Chondrocyte (in vitro differentiated cells): ENCODE measurements at places on chromosomes 6 and 20. TPM values are rescaled to one million over a fixed set of nuclear protein-coding genes. Genes with fewer than 3 reads are reported as not detected.

RAET1G gene
- 0.51 to 0.60 TPM (median 0.54 TPM) in 3 replicates for total RNA-seq

GRCh38 chr6:119129148-119129967 lies 50.9 kb upstream of the FAM184A start:
- DNase-seq = no peak

- DNase-seq = no peak
These were observed 3.3 kb upstream of the SLC29A1 start for GRCh38 chr6:44219815-44220784.

GRCh38 chr20:44461803-44462174 lies 13.9 kb upstream of the TTPAL start:
- DNase-seq = peak; percentile 10

GRCh38 chr20:39036851-39037250 lies 74.7 kb downstream of the DHX35 start:
- DNase-seq = no peak

DNA sequence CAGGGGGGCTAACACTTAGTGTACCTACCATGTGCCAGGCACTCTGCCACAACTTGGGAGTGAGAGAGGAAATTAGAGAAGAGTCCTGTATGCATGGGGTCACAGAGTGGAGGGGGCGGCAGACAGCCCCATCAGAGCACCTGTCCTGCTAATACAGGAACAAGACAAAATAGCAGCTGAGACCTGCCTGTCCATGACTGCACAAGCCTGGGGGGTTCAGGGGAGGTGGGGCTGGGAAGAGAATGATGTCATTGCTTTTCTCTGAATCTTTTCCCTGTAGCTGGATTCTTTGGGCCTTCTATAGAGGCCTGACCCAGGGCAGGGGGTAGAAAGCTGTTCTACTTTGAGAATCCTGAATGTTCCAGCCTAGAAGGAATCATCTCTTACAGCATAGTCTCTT lies 37.4 kb downstream of the FOXP4 start:
- no peak for DNase-seq
